ENCODE measurements at places on chromosomes 1 and 21.

DNA sequence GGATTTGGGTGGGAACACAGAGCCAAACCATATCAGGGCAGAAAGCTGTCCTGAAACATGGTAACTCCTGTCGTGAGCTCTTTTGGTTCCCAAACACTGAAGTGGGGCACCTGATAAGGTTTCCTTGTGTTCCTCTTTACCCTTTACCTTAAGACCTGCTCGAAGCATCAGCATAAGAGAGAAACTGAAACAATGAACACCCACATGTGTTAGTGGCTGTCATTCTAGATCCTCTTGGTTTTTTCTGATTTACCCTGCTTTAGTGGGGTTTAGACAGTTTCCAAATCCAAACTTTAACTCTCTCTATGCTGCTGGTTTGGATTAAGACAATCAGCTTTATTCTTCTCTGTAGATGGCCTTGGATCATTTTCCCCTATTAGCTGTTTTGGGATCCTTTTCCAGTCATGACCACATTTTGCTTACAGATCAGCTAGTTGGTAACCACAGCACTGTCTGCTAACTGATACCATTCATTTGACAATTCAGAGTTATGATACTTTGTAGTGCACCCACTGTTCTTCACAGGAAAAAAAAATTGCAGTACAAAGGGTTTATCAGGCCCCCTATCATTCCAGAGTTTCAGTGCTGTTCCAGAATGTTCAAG lies 975 bp upstream of the MNDA start:
- DNase-seq, result no peak

- no peak for DNase-seq
These were observed at the start of gene FCER1G for GRCh38 chr1:161215076-161215475. Gene FCER1G, plus strand, starts transcription at chr1:161215295. Its CDS starts 27 bp downstream, at chr1:161215322.

DNA sequence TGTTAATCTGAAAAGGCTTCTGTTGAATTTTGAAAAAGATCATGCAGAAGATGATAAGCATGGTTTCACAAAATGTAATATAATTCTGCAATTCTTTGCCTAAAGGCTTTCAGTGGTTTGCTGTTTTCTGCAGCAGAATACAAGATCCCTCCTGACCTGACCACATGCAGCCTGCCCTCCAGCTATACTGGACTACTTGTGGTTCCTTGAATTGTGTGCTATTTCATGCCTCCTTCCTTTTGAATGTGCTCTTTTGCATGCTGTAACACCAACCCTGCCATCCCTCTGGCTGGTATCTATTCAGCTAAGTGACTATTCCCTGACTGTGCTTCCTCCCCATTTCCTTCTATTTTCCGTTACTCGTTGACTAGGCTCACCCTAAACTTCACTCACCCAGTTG lies 55.5 kb downstream of the CACNA1E start:
- no peak for DNase-seq

DNA sequence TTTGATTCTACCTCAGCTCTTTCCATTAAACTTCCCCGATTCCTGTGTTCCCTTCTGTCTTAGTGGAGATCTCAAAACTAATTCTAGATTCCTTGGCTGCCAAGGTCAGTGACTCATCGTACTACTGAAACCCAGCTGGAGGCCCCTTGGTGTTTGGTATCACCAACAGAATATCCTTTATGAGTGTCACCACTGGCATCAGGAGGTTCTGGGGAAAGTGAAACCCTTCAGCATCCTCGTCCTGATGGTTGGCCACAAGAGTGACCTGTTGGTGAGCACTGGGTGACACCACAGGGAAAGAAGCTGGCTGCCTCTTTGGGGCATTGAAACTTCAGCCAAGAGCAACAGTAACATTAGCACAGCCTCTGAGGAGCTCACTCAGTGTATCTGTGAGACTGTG lies 9.6 kb downstream of the RAB42 start:
- DNase-seq, result no peak

- no peak for DNase-seq
These were observed 99.1 kb downstream of the PKN2 start for GRCh38 chr1:88783145-88783544.

DNA sequence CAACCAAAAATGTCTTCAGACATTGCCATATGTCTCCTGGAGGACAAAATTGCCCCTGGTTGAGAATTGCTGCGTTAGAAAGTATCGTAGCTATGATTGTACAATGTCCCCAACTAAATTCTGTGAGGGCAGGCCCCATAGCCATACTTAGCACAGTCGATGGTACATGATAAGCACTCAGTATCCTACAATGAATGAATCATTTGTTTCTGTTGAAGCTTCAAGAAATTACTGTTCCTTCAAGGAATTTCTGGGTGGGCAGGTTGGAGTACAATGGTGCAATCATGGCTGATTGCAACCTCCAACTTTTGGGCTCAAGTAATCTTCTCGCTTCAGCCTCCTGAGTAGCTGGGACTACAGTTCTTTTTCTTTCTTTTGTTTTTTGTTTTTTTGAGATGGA lies 4.7 kb downstream of the CAP1 start:
- DNase-seq, result no peak

DNA sequence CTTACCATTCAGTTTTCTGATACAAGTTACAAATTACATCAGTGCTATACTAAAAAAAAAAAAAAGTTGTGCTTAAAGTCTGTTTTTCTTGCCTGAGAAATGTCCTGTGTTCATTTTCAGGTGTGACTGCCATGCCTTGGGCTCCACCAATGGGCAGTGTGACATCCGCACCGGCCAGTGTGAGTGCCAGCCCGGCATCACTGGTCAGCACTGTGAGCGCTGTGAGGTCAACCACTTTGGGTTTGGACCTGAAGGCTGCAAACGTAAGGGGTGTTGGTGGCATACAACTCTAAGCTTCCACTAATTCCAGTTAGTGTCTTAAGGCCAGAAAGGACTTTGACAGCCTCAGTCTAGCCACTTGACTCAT lies 60.1 kb upstream of the LAMC2 start:
- no peak for DNase-seq

DNA sequence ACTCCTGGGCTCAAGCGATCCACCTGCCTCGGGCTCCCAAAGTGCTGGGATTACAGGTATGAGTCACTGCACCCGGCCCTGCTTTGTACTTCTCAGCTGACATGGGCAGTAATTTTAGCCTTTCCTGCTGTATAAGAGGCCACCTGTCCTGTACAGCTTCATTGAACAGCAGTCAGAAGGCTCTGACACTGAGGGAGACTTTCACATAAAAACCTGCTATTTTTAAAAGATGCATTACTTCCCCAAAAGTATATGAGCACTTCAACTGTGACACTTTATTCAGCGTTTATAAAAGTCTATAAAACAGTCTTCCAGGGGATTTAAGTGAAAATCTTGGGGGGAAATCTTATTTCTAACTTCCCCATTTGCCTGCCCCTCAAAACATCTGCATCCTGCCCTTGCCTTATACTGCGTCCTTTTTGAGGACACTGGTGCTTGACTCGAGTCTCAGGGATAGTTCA lies 17.6 kb downstream of the RNU5D-1 start:
- no peak for DNase-seq

DNA sequence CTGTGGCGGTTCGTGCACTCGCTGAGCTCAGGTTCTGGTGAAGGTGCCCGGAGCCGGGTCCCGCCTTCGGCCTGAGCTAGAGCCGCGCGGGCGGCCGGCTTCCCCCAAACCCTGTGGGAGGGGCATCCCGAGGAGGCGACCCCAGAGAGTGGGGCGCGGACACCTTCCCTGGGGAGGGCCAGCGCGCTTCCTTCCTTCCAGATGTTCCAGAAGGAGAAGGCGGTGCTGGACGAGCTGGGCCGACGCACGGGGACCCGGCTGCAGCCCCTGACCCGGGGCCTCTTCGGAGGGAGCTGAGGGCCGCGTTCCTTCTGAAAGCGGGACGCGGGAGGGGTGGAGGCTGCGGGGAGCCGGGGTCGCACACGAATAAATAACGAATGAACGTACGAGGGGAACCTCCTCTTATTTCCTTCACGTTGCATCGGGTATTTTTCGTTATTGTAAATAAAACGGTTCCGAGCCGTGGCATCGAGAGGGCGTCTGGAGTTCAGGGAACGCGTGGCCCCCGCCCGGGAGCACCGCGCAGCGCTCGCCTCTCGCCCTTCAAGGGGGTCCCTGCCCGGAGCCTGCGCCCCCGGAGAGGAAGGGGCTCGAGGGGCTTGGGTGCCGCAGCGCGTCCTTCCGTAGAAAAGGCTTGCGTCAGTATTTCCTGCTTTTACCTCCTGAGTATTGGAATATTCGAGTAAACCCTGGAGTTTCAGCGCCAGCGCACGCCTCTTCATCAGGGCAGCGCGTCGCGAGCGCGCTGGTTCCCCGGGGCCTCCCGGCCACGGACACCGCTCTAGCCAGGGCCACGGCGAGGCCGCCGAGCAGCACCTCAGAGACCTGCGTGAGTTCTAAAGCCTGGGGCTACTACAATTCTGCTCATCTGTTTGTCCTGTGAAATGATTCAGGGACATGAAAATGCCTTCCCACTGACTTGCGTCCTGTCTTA lies 11.5 kb downstream of the YBEY start:
- DNase-seq, result no peak

DNA sequence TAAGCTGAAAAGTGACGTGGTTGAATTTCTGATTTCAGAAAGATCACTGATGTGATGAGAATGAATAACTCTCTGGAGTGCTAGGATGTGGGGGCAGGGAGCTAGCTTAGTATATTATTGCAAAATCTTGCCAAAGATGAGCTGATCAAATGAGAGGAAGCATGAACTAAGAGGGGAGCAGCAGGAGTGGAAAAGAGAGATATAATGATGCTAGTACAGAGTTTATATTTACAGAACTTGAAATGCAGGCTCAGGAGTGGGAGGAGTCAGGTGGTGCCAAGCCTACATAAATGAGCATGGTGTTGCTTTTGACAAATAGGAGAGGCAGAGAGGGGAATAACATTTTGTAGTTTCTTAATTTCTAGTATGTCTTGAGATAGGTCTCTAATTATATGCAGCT lies 38.1 kb upstream of the NBL1 start:
- no peak for DNase-seq

GRCh38 chr21:34362136-34362444 lies 1.7 kb upstream of the KCNE2 start:
- DNase-seq, result no peak

DNA sequence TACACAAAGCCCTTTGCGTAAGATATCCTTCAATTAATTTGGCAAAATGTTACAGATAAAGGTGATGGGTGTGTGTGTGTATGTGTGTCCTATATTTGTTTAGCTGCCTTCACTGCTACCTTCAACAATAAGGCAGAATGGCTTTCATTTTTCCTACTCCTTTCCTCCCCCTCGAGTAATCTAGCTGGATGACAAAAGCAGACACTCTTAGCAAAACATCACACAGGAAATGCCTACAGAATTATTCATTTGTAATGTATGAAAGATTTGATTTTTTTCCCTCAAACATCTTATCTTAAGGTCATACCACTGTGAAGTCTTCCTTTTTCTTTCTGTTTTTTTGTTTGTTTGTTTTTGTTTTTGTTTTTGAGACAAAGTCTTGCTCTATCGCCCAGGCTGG lies 10.6 kb downstream of the PTPN22 start:
- DNase-seq, result no peak

DNA sequence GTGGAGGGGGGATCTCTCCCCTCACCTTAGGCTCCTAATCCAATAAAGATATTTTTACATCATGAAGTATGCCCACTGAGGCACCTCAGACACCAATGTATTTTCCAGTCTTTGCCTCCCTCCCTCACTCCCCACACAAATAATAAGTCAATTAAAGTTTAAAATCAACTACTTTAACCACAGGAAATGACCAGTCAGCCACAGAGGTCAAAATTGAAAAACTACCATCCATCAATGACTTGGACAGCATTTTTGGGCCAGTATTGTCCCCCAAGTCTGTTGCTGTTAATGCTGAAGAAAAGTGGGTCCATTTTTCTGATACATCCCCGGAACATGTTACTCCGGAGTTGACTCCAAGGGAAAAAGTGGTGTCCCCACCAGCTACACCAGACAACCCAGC lies 70.6 kb upstream of the DYNLT5 start:
- no peak for DNase-seq

DNA sequence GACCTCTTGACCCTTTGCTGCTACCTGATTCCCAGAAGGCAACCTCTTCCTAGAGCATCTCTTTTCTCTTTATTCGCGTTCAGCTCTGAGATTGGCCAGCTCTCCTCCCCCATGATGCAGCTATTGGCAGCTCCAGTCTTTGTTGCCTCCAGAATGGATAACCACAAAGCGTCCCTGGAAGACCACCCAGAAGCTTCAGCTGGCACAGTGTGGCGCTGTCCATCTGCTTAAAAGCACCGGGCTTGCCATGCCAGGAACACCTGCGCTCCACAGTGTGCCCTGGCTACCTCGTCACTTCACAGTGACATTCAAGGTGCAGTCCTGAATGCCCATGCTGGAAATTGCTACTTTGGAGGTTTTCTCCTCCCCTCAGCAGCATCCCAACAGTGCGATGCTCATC lies 353.9 kb downstream of the LMO4 start:
- no peak for DNase-seq

GRCh38 chr1:84412316-84412942 lies 14.1 kb downstream of the DNASE2B start:
- no peak for DNase-seq

- no peak for DNase-seq
These were observed 91.6 kb downstream of the RGL1 start for GRCh38 chr1:183896466-183897048.

Data from NCI-H524 treated with DMSO at 0.1 percent for 48 hours (cell line).